Tibial nerve (tissue), 4 donors: ENCODE measurements at places on chromosomes 2 and 18.

DNA sequence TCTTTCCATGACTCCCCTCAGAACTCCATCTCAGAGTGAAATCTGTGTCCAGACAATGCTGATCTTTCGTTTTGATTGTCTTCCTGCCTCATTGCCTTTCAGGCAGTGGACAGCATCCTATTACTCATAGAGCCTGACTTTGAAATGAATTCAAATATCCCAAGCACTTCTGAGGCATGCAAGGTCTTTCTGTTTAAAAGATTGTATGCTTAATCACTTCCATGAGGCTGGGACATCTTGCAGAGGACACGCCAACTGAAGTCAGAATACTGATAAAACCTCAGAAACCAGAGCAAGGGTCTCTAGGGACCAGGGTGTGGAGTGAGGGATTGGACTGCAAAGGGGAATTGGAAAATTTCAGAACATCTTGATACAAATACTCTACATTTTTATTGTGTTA lies 836.5 kb upstream of the ID2 start:
- DNase-seq = no peak

DNA sequence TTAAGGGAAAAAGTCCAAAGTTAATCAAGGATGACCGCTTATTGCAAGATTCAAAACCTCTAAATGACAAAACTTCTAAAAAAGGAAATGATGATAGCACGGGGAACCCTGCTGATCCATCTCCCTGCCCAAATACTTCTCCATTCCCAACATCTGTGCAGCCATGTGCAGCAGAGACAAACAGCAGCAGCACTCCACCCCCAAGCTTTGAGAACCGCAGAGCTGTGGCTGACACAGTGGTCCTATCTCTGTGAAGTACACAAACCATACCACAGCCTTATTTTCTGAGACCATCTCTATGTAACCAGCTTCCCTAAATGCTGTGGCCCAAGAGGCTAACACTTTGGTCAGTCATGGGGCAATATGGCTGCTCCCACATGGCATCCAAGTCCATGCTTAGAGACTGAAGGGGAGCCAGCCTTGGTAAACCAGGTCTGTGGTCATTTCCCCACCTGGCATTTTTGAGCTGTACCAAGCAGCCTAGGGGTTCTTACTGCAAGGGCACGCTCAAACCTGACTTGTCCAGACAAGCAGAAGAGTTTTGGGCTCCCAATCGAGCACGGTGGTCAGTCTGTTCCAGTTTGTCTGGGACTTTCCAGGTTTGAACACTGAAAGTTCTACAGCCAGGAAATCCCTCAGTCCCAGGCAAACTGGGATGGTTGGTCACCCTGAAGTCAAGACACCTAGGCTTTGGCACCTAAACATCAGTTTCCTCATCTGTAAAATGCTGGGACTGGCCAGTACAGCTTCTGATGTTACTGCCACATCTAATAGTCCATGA lies 17.1 kb upstream of the NFE2L2 start:
- no peak for DNase-seq

DNA sequence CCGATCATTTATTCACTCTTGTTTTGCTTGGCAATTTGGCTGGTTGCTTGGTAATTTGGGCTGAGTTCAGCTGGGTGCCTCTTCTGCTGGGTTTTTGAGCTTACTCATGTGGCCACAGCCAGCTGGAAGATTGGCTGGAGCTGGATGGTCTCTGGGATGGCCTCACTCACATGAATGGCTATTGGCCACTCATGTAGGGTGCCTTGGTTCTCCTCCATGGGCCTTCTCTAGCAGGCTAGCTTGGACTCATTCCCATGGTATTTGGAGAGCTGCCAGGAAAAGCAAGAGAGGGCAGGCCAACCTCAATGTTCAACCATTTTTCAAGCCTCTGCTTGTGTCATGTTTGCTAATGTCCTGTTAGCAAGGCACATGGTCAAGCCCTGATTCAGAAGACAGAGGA lies 16.9 kb downstream of the ZAP70 start:
- no peak for DNase-seq

GRCh38 chr2:236393101-236393500 lies 128.9 kb upstream of the ASB18 start:
- DNase-seq = no peak

DNA sequence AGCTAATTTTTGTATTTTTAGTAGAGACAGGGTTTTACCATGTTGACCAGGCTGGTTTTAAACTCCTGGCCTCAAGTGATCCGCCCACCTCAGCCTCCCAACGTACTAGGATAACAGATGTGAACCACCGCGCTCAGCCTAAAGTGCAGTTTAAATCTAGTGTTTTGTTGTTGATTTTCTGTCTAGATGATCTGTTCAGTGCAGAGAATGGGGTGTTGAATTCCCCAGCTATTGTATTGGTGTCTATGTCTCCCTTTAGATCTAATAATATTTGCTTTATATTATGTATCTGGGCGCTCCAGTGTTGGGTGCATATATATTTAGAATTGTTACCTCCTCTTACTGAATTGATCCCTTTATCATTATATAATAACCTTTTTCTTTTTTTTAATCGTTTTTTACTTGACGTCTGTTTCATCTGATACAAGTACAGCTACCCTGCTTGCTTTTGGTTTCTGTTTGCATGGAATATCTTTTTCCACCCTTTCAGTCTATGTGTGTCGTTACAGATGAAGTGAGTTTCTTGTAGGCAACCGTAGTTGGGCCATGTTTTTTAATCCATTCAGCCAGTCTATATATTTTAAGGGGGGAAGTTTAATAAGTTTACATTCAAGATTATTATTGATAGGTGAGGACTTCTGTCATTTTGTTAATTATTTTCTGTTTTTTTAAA lies 34.3 kb downstream of the GALM start:
- no peak for DNase-seq

- DNase-seq = no peak
Observed at GRCh38 chr2:196249860-196250259, 78.5 kb upstream of the STK17B start.

- no peak for DNase-seq
Observed at GRCh38 chr18:30163573-30163972, 879.0 kb downstream of the DSC3 start.

- no peak for DNase-seq
Observed at GRCh38 chr2:176768185-176768584, 444.4 kb upstream of the HNRNPA3 start.

DNA sequence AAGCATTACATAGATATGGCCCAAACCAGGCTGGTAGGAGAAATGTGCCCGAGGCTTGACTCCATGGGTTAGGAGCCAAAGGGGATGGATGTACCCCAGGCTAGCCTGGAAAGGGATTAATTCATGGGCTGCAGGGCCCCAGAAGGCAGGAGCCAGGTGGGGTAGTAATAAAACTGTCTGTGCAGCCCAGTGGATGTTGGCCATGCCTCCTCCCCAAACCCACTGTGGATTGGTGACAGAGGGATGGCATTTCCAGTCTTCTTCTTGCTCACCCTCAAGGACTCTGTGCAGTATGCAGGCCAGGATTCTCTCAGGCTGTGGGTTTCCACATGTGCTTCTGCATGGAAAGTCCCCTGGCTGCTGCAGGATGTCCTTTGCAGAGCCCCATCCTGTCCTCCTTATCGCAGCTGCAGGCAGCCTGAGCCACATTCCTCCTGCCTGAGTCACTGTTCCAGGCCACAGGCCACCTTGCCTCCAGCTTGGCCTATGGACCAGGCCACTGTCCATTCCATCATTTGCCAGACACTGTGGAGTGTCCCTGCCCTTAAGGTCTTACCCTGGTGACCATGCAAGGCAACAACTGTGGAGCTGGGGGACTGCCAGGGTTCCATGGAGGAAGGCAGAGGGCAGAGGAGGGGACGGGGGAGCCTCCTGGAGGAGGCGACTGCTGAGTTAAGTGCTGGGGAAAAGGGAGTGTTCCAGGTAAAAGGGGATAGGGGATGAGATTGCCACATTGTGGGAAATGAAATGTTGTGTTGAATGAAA lies 38.9 kb downstream of the INO80C start:
- DNase-seq = no peak

- DNase-seq = no peak
Observed at GRCh38 chr2:184504252-184504651, 94.1 kb upstream of the ZNF804A start.

GRCh38 chr2:117980783-117981676 lies 32.8 kb downstream of the CCDC93 start:
- DNase-seq = no peak

GRCh38 chr18:26503382-26503781 lies 45.0 kb downstream of the KCTD1 start:
- no peak for DNase-seq
